C1 segment of cervical spinal cord (tissue), 14 donors: ENCODE measurements at places on chromosomes 7 and 10.

- no peak for DNase-seq
These were observed 593.6 kb downstream of the GRM8 start for GRCh38 chr7:126659124-126659523.

GRCh38 chr7:5656233-5656632, 125.2 kb downstream of the RNF216 start:
- no peak for DNase-seq

- no peak for DNase-seq
These were observed 335.3 kb downstream of the MAGI2 start for GRCh38 chr7:79118143-79118542.

- DNase-seq = no peak
These were observed 13.4 kb downstream of the NHLRC2 start for GRCh38 chr10:113867904-113868303.

DNA sequence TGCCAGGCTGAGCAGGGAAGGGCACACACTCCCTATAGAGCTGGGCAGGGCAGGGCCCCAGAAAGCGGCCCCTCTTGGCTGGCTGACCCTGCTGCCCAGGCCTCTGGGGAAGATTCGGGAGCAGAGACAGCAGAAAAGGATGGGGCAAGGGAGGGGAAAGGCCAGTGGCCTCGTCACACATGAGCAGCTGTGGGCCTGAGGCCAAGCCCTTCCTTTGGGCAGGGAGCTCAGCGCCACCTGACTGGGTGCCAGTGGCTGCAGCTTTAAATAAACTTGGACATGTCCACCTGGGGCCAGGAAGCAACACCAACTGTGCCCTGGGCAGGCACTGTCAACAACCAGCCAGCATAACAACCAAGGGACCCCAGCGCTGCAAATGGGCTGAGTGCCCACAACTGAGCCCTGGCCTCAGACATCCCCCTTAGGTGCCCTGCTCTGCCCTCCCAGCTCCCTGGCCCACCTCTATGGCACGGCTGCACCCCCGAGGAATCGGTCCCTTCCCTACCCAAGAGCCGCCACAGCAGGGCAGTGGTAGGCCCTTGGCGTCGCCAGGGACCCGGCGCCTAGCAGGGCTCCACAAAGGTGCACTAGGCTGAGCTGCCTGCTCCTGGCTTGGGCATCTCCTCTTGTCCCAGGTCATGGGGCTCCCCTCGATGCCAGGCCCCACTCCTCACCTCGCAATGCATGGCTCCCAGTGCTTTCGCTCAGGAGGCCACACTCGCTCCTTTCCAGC, 2.6 kb downstream of the CAMK2B start:
- DNase-seq = no peak
